ENCODE measurements at places on chromosomes 7 and 10.

- no peak for DNase-seq
Observed at GRCh38 chr10:107589081-107589480, 424.6 kb upstream of the SORCS1 start.

DNA sequence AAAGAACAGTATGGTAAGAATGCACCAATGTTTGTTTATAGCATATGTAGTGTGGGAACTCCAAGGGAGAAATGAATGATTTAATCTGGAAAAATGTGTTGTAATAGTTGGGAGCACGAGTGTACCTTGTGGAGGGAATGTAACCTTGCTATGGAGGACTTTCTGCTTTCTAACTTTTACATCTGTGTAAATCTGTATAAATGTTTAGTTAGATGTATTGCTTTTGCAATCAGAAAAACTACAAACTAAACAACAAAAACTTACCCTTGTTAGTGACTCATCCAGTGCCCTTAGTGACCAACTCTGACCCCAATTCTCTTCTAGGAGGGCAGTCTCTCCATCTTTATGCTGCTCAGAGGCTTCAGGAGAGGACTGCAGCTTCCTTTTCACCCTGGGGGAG lies 89.3 kb downstream of the CCNY start:
- no peak for DNase-seq

DNA sequence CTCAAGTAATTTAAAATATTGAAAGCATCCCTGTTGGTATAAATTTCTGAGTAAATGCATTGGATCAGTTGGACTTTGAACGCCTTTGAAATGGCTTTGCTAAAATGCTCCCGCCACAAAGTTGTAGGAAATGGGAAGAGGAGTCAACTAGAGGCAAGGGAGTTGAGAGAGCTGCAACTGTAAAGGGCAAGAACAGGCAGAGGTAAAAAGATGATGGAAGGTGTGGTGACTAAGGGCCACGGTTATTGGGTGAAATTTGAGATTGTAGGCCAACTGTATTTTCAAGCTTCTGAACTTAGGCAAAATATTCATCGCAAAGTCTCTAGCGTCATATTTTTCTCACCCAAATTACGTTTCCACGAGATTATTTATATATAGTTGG lies 595 bp upstream of the SUMF2 start:
- no peak for DNase-seq

DNA sequence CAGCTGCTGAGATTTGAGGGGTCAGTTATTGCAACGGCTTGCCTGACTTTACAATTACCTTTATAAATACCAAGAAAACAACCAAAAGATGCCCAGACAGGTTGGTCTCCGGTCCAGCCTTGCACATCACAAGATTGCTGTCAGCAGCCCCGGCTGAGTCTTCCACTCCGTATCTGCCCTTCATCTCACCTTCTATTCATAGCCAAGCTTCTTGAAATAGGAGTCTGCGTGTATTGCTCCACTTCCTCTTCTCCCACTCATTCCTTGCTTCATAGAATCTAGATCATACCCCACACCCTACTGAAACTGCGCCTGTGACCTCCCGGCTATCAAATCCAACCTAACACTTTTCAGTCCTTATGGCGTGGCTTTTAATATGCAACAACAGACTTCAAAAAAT lies 31.1 kb upstream of the USP6NL start:
- DNase-seq, result no peak

- no peak for DNase-seq
Observed at GRCh38 chr7:40542982-40543741, 408.4 kb downstream of the SUGCT start.

DNA sequence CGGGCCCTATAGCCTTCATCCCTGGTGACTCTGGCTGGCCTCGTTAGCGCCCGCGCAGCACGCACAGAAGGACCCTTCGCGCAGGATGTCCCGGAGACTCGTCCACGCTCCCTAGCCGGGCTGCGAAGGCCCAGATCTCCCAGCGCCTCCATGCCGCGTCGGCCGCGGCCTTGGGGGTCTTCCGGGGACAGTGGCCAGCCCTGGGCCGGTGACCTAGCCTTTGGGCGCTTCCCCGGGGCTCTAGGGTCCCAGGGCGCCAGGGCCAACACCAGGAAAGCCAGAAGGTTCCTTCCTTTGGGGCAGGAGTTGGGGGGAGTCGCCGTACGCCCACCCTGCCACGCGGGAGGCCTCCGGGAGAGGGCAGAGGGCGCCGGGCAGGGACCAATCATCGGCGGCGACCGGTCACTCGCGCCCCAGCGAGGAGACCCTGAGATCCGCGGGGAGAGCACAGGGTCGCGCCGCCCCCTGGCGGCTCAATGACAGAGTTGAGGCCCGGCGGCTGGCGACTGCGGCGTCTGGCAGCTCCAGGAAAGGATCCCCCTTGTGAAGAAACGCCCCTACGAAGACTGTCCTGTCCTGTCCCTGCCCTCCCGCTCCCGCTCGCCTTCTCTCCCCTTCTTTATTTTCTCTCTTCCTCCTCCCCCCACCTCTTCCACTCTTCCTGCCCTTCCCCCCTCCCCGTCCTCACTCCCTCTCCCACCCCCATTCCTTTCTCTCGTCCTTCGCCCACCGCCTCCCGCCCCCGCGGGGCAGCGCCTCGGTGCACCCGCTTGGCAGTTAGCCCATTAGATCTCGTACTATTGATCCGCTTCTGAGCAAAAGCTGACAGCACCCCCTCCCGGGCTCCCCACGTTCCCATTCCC lies 62.3 kb upstream of the LBX1 start:
- no peak for DNase-seq

DNA sequence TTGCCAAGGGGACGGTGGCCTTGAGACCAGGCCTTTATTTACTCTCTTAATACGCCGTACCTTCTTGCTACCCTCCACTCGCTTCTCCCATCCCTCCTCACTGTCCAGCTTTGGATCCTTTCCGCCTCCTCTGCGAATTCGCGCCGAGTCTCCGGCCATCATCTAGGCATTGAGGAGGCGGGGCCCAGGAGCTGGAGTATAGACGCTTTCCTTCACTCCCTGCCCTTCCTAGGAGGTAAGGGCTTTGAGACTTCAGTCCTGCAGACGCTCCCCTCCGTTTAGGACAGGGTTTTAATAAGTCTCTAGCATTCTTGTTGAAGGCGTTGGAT lies 538 bp downstream of the TFAM start:
- no peak for DNase-seq

- DNase-seq, result no peak
Observed at GRCh38 chr7:134459981-134460380, 1.1 kb upstream of the AKR1B1 start.

- no peak for DNase-seq
Observed at GRCh38 chr7:84844771-84845170, 342.1 kb downstream of the SEMA3D start.

DNA sequence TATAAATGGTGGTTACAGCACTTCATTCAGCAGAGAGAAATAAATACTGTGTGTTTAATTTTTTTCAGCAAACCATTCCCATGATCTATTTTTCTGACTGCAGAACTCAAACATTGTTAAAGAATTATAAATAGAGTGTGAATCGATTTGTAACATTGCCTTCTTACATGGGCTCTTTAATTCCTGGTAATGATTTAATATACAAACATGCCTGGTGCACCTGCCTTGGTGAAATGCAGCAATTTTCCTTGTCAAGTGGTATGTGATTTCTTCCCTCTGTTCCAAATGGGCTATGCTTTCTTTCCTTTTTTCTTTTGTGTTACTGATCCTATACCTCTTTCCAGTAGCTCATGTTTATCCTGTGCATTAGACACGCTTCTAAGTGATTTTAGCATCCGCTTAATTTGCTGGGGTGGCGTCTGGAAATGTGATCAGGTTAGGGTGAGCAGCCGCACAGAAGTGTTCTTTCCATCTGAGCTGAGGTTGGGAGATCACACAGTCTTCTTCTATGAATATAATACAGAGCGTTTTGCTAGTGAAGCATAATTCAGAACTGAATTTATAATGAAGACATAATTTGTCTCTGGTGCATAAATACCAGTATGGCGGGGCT lies 94.3 kb upstream of the ITGB1 start:
- DNase-seq, result no peak

DNA sequence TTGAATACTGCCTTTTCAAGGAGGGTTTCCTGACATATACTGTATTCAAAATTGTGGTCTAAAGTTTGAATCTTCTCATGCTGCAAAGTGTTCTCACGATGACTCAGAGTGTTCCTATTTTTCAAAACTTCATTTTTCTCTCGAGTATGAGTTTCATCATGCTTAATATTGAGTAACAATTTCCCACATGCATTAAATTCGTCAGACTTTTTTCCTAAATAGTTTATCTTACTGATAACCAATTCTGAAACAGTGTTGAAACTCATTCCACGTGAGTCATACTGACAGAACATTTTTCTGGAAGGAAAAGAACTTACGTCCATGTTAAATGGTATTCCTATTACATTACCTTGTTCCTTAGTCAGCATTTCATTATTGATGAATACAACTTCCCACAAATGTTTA lies 44.1 kb downstream of the ZNF33B start:
- no peak for DNase-seq

GRCh38 chr7:95715274-95715673 lies 57.1 kb upstream of the DYNC1I1 start:
- no peak for DNase-seq

DNA sequence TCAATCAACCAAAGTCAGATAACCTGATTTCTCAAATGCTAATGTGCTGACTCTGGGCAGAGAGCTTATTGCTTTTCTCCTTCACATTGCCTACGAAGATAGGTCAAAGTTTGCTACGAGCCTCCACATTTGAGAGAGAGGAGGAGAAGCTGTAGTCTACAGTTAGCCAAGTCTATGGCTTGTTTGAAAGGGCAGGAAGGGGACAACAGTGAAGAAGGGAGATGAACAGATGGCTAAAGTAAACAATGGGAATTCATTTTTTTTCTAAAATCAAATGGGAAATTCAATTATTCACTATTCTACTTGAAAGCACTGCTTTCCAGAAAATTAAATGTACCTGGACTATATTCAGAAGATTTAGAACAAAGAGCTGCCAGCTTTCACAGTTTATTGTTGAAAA lies 126.7 kb upstream of the C1QL3 start:
- DNase-seq, result no peak

- no peak for DNase-seq
Observed at GRCh38 chr7:40419806-40420205, 285.0 kb downstream of the SUGCT start.

DNA sequence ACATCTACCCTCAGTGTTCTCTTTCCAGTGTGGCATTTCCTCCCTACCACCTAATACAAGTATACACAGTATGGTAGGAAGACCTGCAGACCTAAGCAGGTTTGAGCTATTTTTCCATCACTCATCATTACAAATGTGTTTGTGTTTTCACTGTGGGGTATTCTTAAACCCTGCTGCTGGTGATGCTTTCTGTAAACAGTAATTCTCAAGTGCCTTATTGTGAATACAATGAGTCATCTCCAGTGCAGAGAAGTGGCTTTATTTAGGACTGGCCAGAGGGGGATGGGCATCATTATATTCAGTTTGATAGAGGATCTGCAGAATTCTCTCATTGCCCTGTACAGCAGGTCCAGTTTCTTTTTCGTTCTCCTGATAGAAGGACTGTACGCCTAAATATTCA lies 63.7 kb downstream of the GRM8 start:
- DNase-seq, result no peak

Measured in breast epithelium (tissue), 4 donors.